ENCODE measurements at places on chromosomes 4 and X.

GRCh38 chr4:126916626-126917140 lies 716.1 kb upstream of the INTU start:
- peak overlapping the region; percentile 84 for H3K4me3 ChIP-seq
- peaks cover 32% of the 10 kb centered on the region for H3K4me1 ChIP-seq
- no peaks in the 10 kb centered on the region for H3K27me3 ChIP-seq
- peak overlapping the region; percentile 78 for H3K27ac ChIP-seq
- H3K36me3 ChIP-seq: no peaks in the 10 kb centered on the region
- peak; percentile 65 for DNase-seq

DNA sequence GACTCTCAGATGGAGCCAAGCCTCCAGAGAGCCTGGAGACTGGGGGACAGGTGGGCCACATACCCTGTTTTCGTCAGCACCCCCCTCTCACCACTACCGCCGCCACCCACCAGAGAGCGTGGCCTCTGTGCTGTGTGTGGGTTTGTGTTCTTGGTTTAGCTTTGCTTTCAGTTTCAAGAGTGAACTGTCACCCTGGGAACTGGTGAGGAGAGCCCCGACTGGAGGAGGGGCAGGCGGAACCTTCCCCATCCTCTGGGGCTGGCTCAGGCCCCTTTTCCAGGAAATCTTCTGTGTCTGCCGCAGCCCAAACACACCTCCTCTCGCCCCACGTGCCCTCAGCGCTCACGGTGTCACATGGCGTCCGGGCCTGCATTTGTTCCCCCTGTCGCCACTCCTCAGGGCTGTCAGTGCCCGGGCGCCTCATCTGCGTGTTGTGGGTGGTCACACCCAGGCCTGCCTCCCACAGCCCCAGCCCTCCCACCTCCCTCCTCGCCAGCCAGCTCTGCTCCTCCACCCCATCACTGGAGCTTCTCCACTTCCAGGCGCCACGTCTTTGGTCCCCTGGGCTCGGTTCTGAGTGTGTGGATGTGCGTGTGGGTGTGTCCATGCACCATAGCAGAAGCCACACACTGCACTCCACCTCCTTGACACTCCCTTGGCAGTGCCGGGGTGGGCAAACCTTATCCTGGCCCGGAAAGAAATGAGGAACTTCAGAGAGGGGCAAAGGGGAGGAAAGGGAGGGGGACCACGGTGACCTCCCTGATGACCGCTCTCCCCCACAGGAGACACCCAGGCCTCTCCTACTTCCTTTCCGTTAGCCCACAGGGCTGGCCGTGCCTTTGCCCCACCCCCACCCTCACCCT lies 27.8 kb downstream of the ELF4 start:
- H3K4me3 ChIP-seq: peak overlapping the region; percentile 52
- DNase-seq: no peak
- H3K27me3 ChIP-seq: no peaks in the 10 kb centered on the region

DNA sequence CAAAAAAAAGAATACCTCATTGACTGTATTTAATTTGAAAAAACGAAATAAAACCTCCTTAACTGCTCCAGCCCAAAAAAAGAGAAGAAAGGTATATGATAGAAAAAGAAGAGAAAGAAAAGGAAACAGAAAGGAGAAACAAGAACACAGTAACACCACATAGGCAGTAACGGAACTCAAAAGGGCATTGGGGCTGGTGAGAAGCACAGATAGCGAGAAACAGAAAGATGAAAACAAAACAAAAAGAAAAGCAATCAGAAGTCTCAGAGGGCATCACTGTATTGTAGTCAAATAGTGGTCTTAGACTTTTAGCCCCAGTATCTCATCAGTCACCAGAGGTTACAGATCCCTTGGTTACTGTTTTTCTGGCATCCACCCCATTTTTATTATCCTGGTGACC lies 88.6 kb downstream of the NFKB1 start:
- no peak overlapping the region for H3K4me3 ChIP-seq
- H3K36me3 ChIP-seq: peaks cover 29% of the 10 kb centered on the region
- H3K27me3 ChIP-seq: no peaks in the 10 kb centered on the region
- H3K4me1 ChIP-seq: peaks cover 20% of the 10 kb centered on the region
- no peak for DNase-seq
- no peak overlapping the region for H3K27ac ChIP-seq

DNA sequence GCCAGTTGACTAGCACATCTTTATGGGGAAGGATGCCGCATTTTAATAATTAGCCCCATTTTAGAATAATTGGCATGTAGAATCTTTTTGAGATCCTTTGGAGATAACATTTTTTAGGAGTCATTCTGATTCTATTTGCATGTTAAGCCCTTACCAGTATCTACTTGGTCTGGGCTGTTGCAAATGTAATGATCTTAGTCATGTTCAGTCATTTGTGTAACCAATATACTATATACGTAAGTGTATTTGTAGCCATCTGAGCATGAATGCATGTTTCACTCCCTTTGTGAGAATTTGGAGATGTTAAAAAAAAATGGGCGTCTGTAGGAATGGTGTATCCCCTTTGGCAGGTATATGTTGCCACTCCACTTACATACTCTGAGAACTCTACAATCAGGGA lies 119.1 kb downstream of the TEX13A start:
- no peaks in the 10 kb centered on the region for H3K36me3 ChIP-seq
- H3K4me3 ChIP-seq: no peak overlapping the region
- no peak overlapping the region for H3K27ac ChIP-seq
- H3K27me3 ChIP-seq: no peaks in the 10 kb centered on the region
- DNase-seq: no peak

- DNase-seq: peak; percentile 34
- peak overlapping the region; percentile 10 for H3K27ac ChIP-seq
- H3K4me3 ChIP-seq: peak overlapping the region; percentile 5
- no peaks in the 10 kb centered on the region for H3K27me3 ChIP-seq
These were observed 66.8 kb upstream of the UCP1 start for GRCh38 chr4:140635606-140636005.

GRCh38 chr4:109836985-109837384 lies 9.2 kb downstream of the RRH start:
- no peak overlapping the region for H3K27ac ChIP-seq
- no peaks in the 10 kb centered on the region for H3K27me3 ChIP-seq
- no peaks in the 10 kb centered on the region for H3K4me1 ChIP-seq

Measured in HFFc6 (cell line).